ENCODE measurements at places on chromosomes 5 and 9.

- DNase-seq = no peak
These were observed 933.8 kb upstream of the DMAC1 start for GRCh38 chr9:8733131-8733954.

DNA sequence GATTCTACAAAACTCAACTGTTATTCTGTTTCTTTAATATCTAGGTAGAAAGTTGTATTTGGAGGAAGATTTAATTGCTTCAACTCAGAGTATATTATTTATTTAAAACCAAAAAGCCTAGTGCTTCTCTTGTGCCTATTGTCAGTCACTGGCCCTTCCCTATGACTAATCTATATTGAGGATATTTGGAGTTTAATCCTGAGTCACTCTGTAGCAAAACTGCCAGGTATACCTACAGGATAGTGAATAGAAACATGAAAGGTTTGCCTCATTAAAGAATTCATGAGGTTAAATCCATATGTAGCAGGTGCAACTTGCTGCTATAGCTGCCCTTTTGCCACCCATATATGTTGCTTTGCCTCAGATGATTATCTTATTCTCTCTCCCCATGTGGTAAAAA is 15.1 kb downstream of the PLK2 start:
- no peak for DNase-seq

GRCh38 chr5:154603953-154604679 is 126.1 kb upstream of the HAND1 start:
- no peak for DNase-seq

DNA sequence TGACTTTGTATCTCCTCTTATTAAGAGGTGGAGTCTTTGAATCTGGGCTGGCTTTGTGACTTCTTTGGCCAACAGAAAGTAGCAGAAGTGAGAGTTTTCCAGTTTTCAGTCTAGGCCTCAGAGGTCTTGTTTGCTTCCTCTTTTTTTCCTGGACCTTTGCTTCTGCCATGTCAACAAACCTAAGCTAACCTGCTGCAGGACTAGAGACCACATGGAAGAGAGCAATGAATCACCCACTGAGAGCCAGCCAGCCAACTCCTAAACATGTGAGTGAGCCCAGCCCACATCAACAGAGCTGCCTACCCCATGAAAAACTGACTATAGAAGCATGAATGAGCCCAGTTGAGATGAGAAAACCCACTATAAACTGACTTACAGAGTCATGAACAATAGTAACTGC is 29.9 kb downstream of the MRPL22 start:
- no peak for DNase-seq

DNA sequence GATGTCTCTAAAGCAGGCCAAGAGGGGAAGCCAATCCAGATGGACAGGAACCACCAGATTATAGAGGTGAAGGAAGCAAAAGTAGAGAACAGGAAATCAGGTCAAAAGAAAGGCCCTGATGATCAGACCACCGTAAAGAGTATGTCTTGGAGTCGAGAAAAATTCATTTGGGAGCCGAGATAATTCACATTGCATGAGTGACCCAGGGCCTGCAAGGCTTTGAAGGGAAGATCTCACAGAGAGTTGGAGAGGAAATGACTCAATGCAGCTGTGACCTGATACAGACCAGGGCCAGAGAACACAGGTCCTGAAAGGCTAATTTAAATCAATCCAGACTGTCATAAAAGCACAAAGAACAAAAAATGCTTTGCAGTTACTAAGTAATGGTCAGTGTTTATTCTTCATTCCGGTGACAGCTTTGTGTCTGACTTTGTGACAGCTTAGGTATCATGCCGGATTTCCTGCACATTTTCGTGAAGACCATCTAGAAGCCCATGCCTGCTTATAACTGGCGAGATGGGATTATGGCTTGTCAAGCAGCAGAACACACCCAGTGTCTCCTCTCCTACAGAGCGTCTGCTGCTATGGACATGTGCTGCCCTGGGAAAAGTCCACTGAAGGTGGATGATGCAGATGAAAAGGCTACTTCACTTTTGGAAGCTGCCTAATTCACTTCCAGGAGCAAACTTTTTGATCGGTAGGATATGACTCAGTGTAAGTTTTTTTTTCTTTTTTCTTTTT is 5.8 kb upstream of the ACTBL2 start:
- DNase-seq = no peak

GRCh38 chr5:84783003-84783402 is 398.3 kb upstream of the EDIL3 start:
- no peak for DNase-seq

GRCh38 chr9:115756736-115757135 is 396.9 kb upstream of the PAPPA start:
- DNase-seq = no peak

GRCh38 chr5:175659546-175660253 is 1.8 kb downstream of the HRH2 start:
- no peak for DNase-seq

- no peak for DNase-seq
These were observed 93.0 kb downstream of the PHF2 start for GRCh38 chr9:93669116-93669957.

GRCh38 chr5:102130386-102130785 is 165.7 kb downstream of the SLCO4C1 start:
- no peak for DNase-seq

DNA sequence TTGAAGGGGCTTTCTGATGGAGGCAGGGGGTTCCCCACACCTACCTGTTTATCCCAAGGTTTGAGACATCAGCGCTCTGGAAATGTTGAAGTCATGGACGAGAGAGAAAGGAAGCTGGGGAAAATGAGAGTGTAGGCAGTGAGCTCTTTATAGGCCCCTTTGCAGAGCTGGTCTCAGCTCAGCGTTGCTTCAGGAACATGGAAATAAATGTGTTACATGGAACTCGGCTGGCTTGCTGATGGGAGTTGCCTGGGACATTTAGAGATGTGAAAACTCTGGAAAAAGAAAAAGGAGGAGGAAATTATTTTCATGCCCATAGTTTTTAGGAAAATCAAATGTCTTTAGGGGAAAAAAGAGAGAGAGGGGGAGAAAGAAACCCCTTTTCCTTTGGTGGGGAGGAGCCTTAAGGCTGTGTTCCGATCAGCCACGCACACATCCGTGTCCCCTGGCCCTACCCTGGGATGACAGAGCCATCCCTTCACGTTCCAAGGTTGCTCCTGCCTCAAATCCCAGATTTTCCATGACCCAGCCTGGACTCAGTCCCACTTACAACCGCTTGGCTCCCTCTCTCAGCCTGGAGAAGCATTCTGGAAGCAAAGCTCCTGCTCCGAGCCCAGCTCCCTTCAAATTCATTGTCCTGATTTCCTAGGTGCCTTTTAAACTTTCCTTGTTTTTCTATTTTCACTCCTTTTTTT is 78.3 kb downstream of the COL27A1 start:
- DNase-seq = no peak

DNA sequence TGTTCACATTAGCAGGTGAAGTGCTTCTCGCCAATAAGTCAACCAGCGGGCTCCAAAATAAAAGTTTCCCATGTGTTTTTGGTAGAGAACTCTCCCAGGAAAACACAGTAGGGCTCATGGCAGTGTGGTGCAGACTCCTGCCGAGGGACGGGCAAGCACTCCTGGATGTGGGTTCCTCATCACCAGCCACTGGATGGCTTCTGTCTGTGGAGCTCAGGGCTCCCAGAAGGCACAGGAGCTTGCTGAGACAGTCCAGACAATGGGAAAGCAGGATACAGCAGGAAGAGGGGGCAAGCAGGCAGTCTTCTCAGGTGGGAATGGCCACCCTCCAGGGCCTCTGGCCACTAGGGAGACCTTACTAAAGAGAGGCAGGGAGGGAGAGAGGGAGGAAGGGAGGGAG is 142.4 kb downstream of the HSD17B3 start:
- no peak for DNase-seq

- no peak for DNase-seq
These were observed 7.8 kb downstream of the AGPAT2 start for GRCh38 chr9:136679431-136679941.

GRCh38 chr9:38141746-38142591 is 72.9 kb upstream of the SHB start:
- DNase-seq = no peak

- no peak for DNase-seq
These were observed 72.1 kb upstream of the STK32A start for GRCh38 chr5:147162740-147163139.

GRCh38 chr5:132767150-132767549 is 9.9 kb downstream of the SEPTIN8 start:
- no peak for DNase-seq

DNA sequence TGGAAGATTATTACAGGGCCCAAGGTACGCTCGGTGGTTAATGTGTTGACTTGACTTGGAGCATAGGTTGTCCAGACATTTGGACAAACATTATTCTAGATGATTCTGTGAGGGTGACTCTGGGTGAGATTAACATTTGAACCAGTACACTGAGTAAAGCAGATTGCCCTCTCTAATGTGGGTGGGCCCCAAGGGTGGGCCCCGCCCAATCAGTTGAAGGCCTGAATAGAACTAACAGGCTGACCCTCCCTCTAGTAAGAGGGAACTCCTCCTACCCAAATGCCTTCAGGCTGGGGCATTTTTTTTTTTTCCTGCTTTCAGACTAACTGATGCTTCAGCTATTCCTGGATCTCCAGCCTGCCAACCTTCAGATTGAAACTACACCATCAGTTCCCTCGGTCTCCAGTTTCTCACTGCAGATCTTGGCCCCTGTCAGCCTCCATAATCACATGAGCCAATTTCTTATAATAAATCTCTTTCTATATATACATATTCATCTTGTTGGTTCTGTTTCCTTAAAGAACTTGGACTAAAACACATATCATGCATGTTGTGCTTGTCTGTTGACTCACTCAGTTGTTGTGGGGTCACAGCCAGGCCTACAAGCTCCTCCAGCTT is 338.1 kb upstream of the BRINP1 start:
- DNase-seq = no peak

GRCh38 chr5:174056064-174056847 is 10.8 kb downstream of the NSG2 start:
- DNase-seq = no peak

GRCh38 chr9:109518621-109519335 is 20.7 kb upstream of the PTPN3 start:
- no peak for DNase-seq

- DNase-seq = no peak
These were observed 155.3 kb upstream of the ABCA1 start for GRCh38 chr9:105083256-105083655.

- DNase-seq = no peak
These were observed 145.3 kb upstream of the RASA1 start for GRCh38 chr5:87122151-87122977.

GRCh38 chr9:17057729-17058128 is 77.1 kb upstream of the CNTLN start:
- peak; percentile 92 for DNase-seq

DNA sequence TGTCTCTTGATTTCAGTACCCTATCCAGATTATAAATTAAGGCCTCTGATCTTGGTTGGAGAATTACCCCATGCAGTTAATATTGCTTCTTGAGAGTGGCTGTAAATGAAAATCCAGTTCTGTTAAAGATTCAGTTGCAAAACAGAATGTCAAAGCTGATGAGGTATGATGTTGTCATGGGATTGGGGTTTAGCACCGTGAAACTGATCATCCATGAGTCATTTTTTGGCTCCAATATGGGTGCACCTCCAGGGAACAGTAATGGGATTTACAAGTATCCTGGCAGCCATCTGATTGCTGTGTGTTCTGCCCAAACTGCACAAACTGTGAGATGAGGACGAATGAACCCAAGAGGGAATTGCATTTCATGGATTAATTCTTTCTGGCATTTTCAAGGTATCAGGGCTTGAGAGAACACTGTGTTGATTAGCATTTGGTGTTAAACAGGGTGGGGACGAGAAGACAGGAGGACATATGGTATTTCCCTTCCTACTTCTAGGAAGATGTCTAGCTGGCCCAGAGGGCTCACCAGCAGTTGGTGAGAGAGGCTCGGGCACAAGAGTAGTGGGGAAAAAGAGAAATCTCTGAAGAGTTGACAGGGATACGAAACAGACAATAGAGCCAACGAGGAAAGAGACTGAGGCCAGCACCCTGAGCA is 214.7 kb downstream of the GAS1 start:
- DNase-seq = no peak

DNA sequence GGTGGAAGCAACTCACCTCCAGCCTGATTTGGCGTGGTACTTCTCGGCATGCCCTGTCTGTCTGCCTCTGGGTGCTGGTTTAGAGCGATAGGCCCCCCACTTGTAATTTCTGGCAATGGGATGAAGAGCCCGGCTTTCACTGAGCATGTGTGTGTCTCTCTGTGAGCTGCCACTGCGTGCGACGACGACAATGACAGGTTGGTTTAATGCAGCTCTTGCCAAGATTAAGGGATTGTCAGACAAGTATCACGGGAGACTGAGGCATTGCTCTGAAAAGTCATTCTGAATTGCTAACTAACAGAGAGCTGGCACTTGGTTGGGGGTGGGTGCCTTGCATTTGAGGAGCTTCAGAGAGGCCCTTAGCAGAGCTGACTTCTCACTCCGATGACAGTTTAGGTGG is 348.8 kb upstream of the CLINT1 start:
- DNase-seq = no peak

DNA sequence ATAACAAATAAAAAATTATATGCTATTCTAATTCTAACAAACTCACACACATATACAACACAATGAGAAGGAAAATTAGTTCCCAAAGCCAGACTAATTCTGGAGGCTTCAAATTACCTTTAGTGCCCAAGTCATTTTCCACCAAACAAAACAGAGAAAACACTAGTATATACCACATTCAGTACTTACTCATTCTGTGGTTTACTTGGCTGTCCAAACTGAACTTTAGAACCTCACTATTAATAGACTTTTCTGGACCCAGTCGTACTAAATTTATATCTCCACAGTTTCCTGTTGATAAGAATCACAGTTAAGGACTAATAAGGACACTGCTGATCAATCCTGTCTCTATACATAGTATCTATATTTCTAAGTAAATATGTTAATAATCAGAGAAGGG is 66.4 kb downstream of the SETX start:
- DNase-seq = no peak

DNA sequence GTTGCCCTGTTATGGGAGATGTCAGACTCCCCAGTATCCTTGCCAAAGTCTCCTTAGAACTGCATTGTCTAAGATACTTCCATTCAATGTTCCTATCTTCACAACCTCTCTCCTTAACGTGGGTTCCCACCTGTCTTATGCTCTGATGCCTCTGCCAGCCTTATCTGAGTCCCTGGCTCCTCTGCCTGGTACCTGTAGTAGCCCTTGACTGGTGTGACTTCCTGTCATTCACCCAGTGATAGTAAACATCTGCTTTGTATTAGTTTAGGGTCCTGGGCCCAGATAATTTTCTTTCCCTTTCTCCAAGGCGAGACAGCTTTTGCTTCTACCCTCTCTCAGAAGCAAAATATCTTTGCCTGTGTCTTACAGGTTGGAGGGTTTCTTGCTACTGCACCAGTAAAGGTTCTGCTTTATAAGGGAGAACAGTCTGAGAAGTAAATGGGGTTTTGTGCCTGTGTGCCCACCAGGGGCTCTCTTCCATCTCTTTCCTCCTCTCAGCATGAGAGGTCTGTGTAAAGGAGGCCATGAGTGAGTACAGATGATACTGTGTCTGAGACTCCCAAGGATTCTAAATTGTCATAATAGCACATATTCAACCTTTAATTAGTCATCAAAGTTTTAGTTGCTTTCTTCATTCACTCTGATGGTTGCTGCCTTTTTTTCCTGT is 220.8 kb downstream of the PRR16 start:
- DNase-seq = no peak
